H1 (cell line): ENCODE measurements at places on chromosomes 4 and X.

GRCh38 chr4:48134081-48134480 lies at the start of gene TXK:
TXK (minus strand) TSS chr4:48134250; CDS start chr4:48134170, 80 bp downstream.
- H3K27me3 ChIP-seq = no peaks in the 10 kb centered on the region
- DNase-seq = no peak
- H3K4me3 ChIP-seq = no peak within 1 kb of the TSS
- H3K36me3 ChIP-seq = no peaks in the 10 kb centered on the region; the same call in 1 of the 2 replicates

- no peak overlapping the region for H3K27ac ChIP-seq
- no peaks in the 10 kb centered on the region for H3K27me3 ChIP-seq
- no peaks in the 10 kb centered on the region for H3K36me3 ChIP-seq
- 0 out of 2 replicates have a peak, but pooled peaks cover 2% of the 10 kb centered on the region for H3K4me1 ChIP-seq
Measured at GRCh38 chr4:110287130-110287529, 88.7 kb upstream of the ELOVL6 start.

DNA sequence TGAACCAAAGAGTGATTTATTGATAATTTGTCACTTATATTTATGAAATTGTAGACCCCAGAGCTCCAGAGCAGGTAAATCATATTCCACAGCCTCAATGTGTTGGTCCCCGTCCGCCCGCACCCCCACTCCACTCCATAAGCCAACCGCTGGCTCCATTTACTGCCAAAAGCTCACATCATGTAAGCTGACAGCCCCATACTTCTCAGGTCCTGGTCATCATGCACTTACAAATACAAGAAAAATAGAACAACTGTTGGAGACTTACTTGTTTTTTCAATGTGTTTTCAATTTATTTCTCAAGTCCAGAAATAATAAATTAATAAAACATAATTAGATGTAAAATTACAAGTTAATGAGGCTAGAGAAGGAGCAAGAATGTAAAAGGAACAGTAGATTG lies 235.7 kb upstream of the HAND2 start:
- no peak overlapping the region for H3K27ac ChIP-seq
- no peaks in the 10 kb centered on the region for H3K4me1 ChIP-seq
- H3K4me3 ChIP-seq = no peak overlapping the region
- no peaks in the 10 kb centered on the region for H3K36me3 ChIP-seq

DNA sequence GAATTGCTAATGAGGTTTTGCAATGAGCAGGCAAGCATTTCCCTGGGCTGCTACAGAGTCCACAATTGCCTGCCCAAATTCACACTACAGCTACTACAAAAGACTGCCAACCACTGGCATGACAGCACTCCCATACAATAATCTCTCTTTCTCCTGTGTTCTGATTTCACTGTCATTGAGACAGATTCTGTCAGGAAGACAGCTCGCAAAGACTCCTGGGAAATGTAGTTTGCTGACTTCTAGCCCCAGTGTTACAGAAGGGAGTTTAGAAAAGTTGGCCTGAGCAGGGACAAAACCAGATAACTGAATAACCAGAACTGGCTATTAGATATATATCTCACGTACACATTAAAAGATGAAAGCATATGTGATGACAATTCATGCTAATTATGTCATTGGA lies 1231.3 kb upstream of the PRKX start:
- no peak for DNase-seq
- no peaks in the 10 kb centered on the region for H3K4me1 ChIP-seq
- no peak overlapping the region for H3K4me3 ChIP-seq
